ENCODE measurements at places on chromosomes 4 and X.

DNA sequence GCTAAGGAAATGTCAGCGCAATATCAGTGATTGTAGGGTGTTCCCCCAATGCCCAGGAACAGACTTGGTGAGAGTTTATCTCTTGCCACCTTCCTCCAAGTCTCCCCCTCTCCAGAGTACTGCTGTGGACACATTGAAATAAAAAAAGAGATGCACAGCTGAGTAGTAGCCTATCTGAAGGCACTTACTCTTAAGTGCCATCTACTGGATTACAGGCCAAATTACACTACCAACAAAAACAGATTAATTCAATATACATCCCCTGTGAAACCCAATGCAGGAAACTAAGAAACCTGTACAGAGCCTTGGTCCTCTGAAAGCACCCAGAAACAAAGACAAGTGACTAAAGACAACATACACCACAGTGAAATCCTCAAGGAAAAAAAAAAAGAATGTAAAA is 460.3 kb downstream of the ZIC3 start:
- DNase-seq = no peak

- DNase-seq = no peak
Observed at GRCh38 chr4:174210354-174210753, 73.1 kb downstream of the FBXO8 start.

- DNase-seq = no peak
Observed at GRCh38 chrX:103197721-103198306, 17.1 kb upstream of the BEX4 start.

DNA sequence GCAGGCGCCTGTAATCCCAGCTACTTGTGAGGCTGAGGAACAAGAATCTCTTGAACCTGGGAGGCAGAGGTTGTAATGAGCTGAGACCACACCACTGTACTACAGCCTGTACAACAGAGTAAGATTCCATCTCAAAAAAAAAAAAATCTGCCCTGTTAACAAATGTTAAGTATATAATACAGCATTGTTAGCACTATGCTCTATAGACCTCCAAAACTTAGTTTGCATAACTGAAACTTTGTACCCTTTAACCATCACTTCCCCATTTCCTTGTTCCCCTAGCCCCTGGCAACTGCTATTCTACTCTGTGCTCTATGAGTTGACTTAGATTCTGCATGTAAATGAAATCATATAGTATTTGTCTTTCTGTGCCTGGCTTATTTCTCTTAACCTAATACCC is 76.7 kb downstream of the TAB3 start:
- no peak for DNase-seq

DNA sequence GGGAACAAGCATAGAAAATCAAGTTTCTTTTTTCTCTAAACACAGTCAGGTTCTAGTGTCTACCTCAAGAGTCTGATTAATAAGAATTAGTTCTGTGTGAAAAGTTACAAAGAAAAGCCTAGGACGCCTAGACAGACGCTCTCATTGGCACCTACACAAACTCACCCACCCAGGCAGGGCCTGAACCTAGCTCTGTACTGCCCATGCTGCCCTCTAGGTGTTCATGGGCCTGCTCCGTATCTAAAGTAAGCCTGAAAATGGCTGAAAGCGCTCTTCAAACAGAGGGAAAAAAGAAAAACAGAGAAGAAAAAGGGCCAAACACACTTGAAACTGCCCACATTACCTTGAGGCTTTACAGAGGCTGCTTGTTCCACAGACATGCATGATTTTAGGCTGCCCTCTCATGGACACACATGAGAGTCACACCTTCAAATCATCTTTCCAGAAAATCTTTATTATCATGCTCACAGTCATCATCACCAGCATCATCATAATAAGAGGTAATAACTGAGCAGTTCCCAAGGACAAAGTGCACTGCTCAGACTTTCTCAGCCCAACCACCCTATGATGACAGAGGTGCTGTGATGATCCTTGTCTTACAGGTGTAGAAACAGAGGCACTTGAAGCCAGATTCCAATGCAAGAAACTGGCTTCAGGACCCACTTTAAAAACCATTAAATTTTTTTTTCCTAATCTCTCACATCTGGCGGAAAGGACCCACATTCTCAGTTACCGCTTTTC is 49.6 kb downstream of the MAP7D2 start:
- no peak for DNase-seq

DNA sequence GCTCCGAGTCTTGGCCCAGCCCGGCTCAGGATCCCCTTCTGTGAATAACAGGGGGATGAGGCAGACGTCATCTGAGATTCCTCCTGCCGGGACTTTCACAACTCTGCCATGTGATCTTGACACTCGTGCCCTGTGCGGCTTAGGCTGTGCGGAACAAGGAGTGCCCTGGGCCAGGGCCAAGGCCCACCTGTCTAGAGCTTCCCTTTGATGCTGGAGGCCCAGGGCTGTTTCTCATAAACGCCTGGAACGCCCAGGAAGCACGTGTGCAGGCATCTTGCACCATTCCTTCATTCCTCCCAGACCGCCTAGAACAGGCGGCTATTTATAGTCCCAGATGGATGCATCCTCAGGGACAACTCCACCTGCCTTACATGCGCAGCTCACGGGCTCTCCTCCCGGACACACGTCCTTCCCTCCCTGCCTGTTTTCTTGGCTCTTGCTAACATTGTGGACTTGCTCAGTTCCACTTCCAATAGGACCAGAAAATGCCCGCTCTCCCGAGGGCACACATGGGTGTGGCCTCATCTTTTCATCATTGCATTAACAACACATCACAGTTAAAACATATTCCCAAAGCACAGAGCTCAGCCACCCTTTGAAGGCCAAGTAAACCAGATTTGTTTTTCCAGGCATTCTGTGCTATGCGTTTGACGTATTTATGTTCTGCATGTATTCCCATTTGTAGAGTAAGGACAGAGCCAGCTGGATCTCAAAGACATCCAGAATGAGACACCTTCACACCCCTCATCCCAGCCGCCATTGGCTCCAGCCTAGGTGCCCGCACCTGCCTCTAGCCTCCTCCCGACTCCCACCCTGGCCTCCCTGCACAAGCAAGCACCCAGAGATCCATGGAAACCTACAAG is 57.2 kb downstream of the ABLIM2 start:
- peak; percentile 56 for DNase-seq

GRCh38 chr4:41202820-41203568 is 11.3 kb downstream of the APBB2 start:
- DNase-seq = no peak

GRCh38 chrX:31258166-31258565 is 186.3 kb upstream of the FTHL17 start:
- no peak for DNase-seq

- DNase-seq = no peak
Observed at GRCh38 chrX:24479924-24480323, 14.8 kb downstream of the PDK3 start.
